ENCODE measurements at places on chromosomes 16 and 17. TPM values are rescaled to one million over a fixed set of nuclear protein-coding genes. Genes with fewer than 3 reads are reported as not detected.

Gene SMIM36
- not detected for total RNA-seq

- no peak for DNase-seq
- no peaks in the 10 kb centered on the region for H3K4me1 ChIP-seq
- no peak overlapping the region for H3K4me3 ChIP-seq
- no peaks in the 10 kb centered on the region for H3K36me3 ChIP-seq
These were observed 137.0 kb upstream of the SOX9 start for GRCh38 chr17:71983828-71984227.

GRCh38 chr16:19482291-19482690 lies 39.6 kb downstream of the GDE1 start:
- no peaks in the 10 kb centered on the region for H3K4me1 ChIP-seq
- no peaks in the 10 kb centered on the region for H3K27me3 ChIP-seq
- no peak overlapping the region for H3K4me3 ChIP-seq

DNA sequence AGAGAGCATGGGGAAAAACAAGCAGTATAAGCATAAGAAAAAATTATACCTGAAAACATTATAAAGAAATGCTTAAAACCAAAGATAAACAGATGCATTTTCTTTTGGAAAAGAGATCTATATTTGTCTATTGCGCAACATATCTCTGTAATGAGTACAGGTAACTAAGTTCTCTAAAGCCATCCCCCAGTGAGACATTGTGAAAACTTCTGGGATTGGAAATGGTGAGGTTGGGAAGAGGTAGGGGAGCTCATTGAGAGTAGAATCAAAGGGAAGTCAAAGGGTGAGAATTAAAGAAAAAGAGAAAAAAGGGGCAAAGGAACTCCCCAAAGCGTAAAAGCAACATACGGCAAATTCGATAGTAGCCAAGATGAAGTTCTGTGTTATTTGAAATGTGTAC lies 257.9 kb upstream of the RBFOX1 start:
- peaks cover 2% of the 10 kb centered on the region for H3K27me3 ChIP-seq
- DNase-seq, result no peak
- H3K4me1 ChIP-seq, result no peaks in the 10 kb centered on the region
- H3K4me3 ChIP-seq, result no peak overlapping the region

GRCh38 chr16:11743308-11744074 lies 834 bp upstream of the TXNDC11 start:
- peaks cover 4% of the 10 kb centered on the region for H3K27me3 ChIP-seq
- H3K4me1 ChIP-seq, result peaks cover 25% of the 10 kb centered on the region
- DNase-seq, result no peak
- peak overlapping the region; percentile 76 for H3K27ac ChIP-seq
- peak overlapping the region; percentile 82 for H3K4me3 ChIP-seq

DNA sequence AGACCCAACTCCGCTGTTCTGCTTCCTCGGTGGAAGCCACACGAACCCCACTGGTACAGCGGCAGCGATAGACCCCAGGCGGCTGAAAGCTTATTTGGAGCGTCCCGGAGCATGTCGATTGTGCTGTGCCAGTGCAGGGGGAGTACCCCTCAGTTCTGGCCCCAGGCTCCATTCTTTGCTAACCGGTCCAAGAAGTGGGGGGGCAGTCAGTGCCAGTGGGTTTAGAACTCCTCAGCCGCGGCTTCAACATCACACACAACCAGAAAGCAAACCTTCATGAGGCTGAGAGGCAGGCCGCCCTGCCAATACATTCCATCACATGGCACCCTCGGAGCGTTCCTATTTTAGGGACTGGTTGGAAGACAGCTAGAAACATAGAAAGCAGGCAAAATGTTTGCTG lies 1.7 kb upstream of the MNT start:
- DNase-seq, result no peak
- H3K4me1 ChIP-seq, result peaks cover 19% of the 10 kb centered on the region
- peak overlapping the region; percentile 22 for H3K27ac ChIP-seq

- peaks cover 11% of the 10 kb centered on the region for H3K4me1 ChIP-seq
- H3K4me3 ChIP-seq, result peak overlapping the region; percentile 2
- DNase-seq, result peak; percentile 67
- H3K36me3 ChIP-seq, result peaks cover 4% of the 10 kb centered on the region
- peak overlapping the region; percentile 7 for H3K27ac ChIP-seq
- H3K27me3 ChIP-seq, result no peaks in the 10 kb centered on the region
These were observed 22.2 kb upstream of the PEMT start for GRCh38 chr17:17613708-17614114.

DNA sequence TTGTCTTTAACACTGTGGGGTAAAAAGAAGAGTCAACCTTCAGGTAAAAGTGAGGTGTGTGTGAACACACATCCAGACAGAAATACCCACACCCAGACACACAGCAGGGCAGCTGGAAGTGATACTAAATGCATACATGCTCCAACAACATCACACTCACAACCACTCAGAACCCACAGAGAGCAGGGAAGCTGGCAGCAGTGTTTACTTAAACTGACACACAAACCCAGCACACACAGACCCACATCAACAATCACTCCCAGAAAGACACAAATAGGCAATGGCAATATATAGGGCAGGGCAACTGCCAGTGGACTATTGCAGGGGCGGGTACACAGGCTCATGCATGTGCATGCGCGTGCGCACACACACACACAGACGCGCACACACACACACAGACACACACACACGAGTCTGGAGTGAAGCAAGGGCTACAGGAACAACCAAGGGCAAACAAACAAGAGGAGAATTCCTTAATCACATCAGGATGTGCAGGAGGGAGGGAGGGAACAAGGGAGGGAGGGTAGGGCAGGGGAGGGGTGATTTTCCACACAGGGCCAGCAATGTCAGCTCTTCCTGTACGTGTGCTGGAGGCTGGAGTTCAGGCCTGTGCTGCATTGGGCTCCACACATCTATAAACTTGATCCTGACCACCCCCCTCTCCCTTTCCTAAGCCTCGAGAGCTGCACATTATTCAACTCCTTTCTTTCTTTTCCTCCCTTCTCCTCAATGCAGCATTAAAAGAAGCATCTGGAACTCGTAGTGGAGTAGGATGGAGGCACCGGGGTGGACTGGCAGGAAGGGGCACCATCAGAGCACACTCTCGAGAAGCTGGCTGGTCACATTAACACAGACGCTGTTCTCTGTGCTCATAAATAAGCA lies 30.1 kb downstream of the HIC1 start:
- peak overlapping the region; percentile 89 for H3K27ac ChIP-seq
- H3K4me1 ChIP-seq, result peaks cover 55% of the 10 kb centered on the region
- no peaks in the 10 kb centered on the region for H3K36me3 ChIP-seq
- H3K4me3 ChIP-seq, result no peak overlapping the region

DNA sequence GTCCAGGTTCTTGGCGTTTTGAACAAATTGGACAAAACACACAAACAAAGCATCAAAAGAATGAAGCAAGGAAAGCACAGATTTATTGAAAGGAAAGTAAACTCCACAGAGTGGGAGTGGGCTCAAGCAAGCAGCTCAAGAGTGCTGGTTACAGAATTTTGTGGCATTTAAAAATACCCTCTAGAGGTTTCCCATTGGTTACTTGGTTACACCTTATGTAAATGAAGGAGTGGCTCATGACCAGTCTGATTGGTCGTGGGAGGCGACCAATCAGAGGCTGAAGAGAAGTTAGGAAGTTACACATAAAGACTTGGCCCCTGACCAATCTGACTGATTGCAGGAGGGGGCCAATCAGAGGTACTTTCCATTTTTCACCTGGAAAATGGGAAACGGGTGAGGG lies 1373.8 kb upstream of the GOT2 start:
- no peak for DNase-seq
- no peaks in the 10 kb centered on the region for H3K4me1 ChIP-seq
- no peak overlapping the region for H3K4me3 ChIP-seq
- no peaks in the 10 kb centered on the region for H3K27me3 ChIP-seq

GRCh38 chr17:42853004-42853403 lies 2.0 kb downstream of the AOC3 start:
- peaks cover 4% of the 10 kb centered on the region for H3K4me1 ChIP-seq
- DNase-seq, result no peak
- H3K4me3 ChIP-seq, result no peak overlapping the region
- H3K27ac ChIP-seq, result no peak overlapping the region
- H3K27me3 ChIP-seq, result peaks cover 1% of the 10 kb centered on the region

- DNase-seq, result no peak
- H3K4me1 ChIP-seq, result peaks cover 10% of the 10 kb centered on the region
- no peak overlapping the region for H3K27ac ChIP-seq
- H3K4me3 ChIP-seq, result no peak overlapping the region
- peaks cover 4% of the 10 kb centered on the region for H3K36me3 ChIP-seq
These were observed 183.5 kb downstream of the KCNJ2 start for GRCh38 chr17:70352834-70353233.

- peak overlapping the region; percentile 54 for H3K4me3 ChIP-seq
- peaks cover 24% of the 10 kb centered on the region for H3K27me3 ChIP-seq
- H3K4me1 ChIP-seq, result peaks cover 59% of the 10 kb centered on the region
- DNase-seq, result no peak
- peak overlapping the region; percentile 95 for H3K27ac ChIP-seq
These were observed 174.0 kb upstream of the CIBAR2 start for GRCh38 chr16:85286066-85286831.
